Neural progenitor cell (in vitro differentiated cells): ENCODE measurements at places on chromosomes 16 and 17. TPM values are rescaled to one million over a fixed set of nuclear protein-coding genes. Genes with fewer than 3 reads are reported as not detected.

GRCh38 chr17:76593959-76594358 is 8.3 kb upstream of the ST6GALNAC2 start:
- H3K4me3 ChIP-seq, result no peak overlapping the region
- H3K4me1 ChIP-seq, result no peaks in the 10 kb centered on the region
- H3K27me3 ChIP-seq, result peaks cover 10% of the 10 kb centered on the region

DNA sequence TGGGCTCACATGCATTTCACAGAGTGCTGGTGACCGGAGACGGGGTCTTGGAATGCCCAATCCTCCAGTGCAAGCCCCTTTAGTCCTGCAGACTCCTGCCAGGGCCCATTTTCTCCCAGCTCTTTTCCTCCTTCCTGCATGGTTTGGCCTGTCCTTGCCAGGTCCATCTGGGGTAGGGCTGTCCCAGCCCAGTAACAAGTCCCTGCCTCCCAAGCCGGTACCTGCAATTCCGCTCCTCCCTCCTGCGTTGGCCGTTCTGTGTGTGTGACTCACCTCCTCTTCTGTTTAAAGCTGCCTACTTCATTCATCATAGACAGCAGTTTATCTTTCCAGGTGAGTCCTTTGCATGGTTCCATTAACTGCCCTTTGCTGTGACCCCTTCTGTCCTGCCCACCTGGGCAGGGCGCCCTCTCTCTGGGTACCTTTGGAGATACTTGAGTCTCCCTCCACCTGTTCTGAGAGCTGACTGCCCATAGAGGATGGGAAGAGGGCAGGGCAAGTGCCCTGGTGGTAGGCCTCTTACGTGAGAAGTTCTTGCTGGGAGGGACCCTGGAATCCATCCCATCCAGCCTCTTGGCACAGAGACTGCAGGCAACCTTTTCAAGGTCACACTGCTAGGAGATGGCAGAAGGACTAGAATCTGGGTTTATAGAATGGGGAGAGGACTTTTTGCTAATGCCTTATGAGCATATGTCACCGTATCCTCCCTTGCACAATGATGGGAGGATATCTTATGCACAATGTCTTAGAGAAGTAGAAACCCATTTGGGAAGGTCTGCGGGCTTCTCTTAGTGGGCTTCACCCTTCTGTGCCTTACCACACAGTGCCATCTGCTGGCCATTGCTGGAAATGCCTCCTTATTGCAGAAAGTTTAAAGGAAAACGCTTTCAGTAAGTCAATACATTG is 29.7 kb upstream of the LGALS9 start:
- peak; percentile 83 for DNase-seq
- H3K36me3 ChIP-seq, result no peaks in the 10 kb centered on the region
- no peaks in the 10 kb centered on the region for H3K27me3 ChIP-seq
- no peak overlapping the region for H3K27ac ChIP-seq

GRCh38 chr17:78842881-78843565 is 2.4 kb upstream of the USP36 start:
- no peak overlapping the region for H3K27ac ChIP-seq
- DNase-seq, result peak; percentile 74
- no peaks in the 10 kb centered on the region for H3K27me3 ChIP-seq
- H3K36me3 ChIP-seq, result no peaks in the 10 kb centered on the region
- no peak overlapping the region for H3K4me3 ChIP-seq

- H3K27me3 ChIP-seq, result no peaks in the 10 kb centered on the region
- no peak overlapping the region for H3K27ac ChIP-seq
- H3K36me3 ChIP-seq, result no peaks in the 10 kb centered on the region
- no peak overlapping the region for H3K4me3 ChIP-seq
- DNase-seq, result peak; percentile 7
- H3K4me1 ChIP-seq, result peaks cover 9% of the 10 kb centered on the region
Measured at GRCh38 chr16:22933173-22933572, 119.2 kb downstream of the HS3ST2 start.

Gene TBC1D24
- 8.2 and 11.9 TPM in 2 replicates for total RNA-seq

Gene MYO18A
- 11.6 and 24.8 TPM in 2 replicates for total RNA-seq

- peak; percentile 73 for DNase-seq
- H3K4me3 ChIP-seq, result peak overlapping the region; percentile 93
- no peaks in the 10 kb centered on the region for H3K36me3 ChIP-seq
- H3K27ac ChIP-seq, result no peak overlapping the region
- H3K4me1 ChIP-seq, result peaks cover 22% of the 10 kb centered on the region
- H3K27me3 ChIP-seq, result peaks cover 16% of the 10 kb centered on the region
Measured at GRCh38 chr16:1614456-1615102, 2.4 kb downstream of the CRAMP1 start.

DNA sequence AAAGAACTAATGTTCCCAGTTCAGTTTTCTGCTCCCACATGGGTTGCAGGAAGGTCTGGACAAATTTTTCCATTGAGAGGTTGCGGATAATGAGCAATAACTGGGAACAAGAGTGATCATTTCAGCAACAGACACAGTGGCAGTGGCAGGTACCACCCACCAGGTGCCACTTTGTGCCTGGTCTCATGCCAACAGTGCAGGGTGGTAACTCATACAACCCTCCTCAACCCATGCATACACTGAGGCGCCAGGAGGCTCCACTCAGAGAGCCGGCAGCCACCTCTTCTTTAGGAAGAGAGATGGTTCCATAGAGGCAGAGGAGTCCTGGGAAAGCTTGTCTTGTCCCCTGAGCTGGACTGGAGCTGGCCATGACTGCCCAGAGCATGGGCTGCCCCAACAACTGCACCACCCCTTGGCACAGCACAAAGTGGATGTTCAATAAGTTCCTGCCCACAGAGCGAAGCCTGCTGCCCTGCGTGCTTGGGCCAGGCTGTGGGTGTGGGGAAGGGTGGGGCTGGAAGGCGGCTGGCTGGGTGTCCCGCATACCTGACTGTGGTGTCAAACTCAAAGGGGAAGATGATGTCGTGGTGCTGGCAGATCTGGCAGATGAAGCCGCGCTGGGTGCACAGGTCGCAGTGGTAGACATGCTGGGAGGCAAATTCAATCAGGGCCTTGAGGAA is 6.4 kb upstream of the ARHGAP27 start:
- no peak for DNase-seq
- no peak overlapping the region for H3K27ac ChIP-seq
- peaks cover 6% of the 10 kb centered on the region for H3K27me3 ChIP-seq
- peaks cover 6% of the 10 kb centered on the region for H3K4me1 ChIP-seq

DNA sequence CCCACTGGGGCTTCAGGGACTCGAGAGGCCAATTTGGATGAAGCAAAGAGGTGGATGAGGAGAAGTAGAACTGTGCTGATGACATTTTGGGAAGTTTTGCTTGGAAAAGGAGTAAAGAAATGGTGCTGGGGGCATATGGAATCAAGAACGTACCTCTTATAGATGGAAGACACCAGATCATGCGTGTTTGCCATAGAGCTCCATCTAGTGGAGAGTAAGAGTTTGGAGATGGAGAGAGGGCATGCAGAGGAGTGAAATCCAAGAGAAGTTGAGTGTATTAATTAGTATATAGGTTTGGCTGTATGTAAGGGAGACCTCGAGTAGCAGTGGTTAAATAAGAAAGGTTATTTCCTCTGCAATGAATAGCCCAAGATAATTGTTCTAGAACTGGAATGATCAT is 56.0 kb downstream of the SHISA6 start:
- H3K4me1 ChIP-seq, result no peaks in the 10 kb centered on the region
- peak; percentile 36 for DNase-seq
- H3K27ac ChIP-seq, result no peak overlapping the region

- H3K27ac ChIP-seq, result no peak overlapping the region
- no peak for DNase-seq
- peaks cover 26% of the 10 kb centered on the region for H3K4me1 ChIP-seq
- no peaks in the 10 kb centered on the region for H3K36me3 ChIP-seq
- no peak overlapping the region for H3K4me3 ChIP-seq
- no peaks in the 10 kb centered on the region for H3K27me3 ChIP-seq
Measured at GRCh38 chr17:77366206-77366557, 225.4 kb downstream of the SEC14L1 start.

GRCh38 chr17:31393749-31394146 is 2.3 kb downstream of the RAB11FIP4 start:
- H3K4me1 ChIP-seq, result peaks cover 5% of the 10 kb centered on the region
- H3K4me3 ChIP-seq, result no peak overlapping the region
- H3K36me3 ChIP-seq, result no peaks in the 10 kb centered on the region
